ENCODE measurements at places on chromosomes 12 and 14.

DNA sequence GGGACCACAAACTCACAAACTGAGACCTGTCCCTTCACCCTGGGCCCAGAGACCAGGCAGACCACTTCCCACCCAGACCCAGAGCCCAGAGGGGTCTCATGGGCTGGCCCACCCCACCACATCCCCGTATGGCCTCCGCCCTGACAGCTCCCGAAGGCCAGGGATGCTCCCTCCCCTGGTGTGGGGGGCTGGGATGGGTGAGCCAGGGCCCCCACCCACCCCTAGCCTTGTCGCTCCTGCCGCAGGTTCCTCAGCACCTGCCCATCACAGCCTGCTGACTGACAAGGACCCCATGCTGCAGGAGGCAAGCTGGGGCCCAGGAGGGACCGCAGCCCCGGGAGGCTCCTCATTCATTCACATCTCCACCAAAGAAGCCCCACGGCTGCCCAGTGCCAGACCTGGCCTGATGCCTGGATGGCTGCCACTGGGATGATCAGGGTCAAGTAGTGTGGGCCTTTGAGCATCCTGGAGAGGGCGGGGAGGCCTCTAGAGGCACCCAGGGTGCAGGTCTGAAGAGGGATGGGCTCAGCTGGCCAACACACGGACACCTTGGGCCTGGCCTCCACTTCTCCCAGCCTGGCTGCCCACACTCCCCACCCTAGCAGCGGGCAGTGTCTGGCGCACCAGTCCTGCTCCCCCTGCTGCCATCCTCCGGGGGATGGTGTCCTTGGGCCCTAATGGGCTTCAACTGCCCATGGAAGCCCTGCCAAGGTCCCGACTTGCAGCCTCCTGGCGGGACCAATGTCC lies 24.7 kb upstream of the GPR132 start:
- no peak for DNase-seq

DNA sequence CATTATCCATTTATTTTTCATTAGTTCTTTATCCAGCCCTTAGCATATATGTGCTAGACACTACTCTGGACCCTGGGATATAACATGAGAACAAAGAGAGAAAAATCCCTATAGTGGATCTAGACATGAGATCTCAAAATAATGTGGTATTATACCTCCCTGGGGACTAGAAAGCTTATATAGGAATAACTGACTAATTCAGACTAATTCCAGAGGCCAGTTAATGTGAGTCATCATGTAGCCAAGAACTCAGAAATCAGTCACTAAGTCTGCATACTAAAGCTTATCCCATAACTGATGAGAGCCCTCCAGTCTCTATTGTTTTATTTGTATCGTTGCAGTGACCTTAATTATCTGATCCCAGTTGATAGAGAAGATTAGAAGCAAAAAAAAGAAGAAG lies 267.1 kb upstream of the RGS6 start:
- peak; percentile 63 for DNase-seq

DNA sequence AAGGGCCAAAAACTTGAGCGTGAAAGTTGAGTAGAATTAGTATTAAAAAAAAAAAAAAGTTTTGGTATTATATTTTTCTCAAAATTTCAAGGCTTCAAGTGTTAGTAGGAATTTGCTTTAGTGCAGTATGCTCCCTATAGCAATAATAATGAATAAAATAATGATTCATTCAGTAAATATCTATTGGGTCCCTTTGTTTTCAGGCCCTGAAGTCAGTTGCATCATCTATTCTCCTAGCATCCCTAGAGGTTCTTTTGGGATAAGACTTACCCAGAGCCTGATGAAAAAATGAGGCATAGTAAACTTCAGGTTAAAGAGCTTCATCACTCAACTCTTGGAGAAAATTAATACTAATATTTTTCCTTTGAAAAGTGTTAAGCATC lies 1.1 kb downstream of the KMT5A start:
- peak; percentile 57 for DNase-seq

DNA sequence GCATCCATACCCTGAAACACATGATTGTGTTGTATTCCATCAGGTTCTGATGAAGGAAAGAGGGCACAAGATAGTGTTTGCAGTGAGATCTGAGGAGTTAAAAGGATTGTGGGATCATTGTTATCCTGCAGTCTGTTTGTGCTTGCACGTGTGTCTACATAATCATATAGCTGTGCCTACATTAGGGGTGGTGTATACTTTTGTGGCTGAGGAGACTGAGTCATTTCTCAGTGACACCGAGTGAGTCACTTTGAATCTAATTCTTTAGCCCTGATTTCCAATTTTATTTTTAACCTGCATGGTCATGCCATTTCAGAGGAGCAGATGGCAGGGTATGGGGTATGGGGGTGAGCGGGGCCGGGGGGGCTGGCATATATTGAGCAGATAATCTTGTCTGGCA lies 133.2 kb downstream of the ANO4 start:
- DNase-seq, result peak; percentile 68

GRCh38 chr14:61343991-61344405 lies 22.6 kb downstream of the PRKCH start:
- no peak for DNase-seq

DNA sequence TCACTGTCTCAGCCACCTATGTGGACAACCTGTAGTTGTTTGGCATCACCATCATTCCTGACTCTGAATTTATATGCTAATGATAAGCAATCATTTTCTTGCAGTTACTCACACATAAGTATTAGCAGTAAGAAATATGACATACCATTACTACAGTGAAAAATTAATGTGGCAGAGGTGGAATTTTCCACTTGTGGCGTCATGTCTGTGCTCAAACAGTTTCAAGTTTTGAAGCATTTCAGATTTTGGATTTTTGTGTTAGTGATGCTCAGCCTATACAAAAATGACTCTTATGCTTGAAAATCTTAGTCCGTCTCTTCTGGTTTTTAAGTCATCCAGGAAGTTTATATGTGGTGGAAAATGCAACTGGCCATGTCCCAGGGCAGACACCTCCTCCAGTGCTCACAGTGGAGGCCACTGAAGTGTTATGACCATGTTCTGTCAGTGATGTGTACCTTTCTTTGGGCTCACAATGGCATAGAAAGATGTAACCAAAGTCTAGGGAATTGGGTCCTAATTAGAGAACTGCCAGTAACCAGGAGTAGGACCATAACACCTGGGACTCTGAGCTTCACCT lies 220.6 kb downstream of the SYT1 start:
- DNase-seq, result no peak

- no peak for DNase-seq
Measured at GRCh38 chr12:1698720-1699119, 7.8 kb downstream of the ADIPOR2 start.

DNA sequence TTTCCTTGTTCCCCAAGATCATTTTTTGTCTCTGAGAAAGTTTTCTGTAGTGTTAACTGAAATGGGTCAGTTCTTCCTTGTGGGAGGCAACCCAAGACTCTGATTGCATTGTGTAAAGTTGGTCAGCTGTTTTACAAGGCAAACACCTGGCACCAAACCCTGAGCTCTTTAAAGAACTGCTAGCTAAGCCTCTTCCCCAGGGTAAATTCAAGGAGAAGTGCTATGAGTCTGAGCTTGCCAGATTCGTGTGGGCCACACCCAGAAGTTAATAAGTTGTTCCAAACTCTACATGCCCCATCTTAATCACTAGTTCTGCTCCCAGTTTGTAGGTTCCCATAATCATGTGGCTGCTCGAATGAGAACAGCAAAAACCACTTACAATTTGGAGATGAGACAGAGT lies 214.5 kb downstream of the BTG1 start:
- DNase-seq, result peak; percentile 34

DNA sequence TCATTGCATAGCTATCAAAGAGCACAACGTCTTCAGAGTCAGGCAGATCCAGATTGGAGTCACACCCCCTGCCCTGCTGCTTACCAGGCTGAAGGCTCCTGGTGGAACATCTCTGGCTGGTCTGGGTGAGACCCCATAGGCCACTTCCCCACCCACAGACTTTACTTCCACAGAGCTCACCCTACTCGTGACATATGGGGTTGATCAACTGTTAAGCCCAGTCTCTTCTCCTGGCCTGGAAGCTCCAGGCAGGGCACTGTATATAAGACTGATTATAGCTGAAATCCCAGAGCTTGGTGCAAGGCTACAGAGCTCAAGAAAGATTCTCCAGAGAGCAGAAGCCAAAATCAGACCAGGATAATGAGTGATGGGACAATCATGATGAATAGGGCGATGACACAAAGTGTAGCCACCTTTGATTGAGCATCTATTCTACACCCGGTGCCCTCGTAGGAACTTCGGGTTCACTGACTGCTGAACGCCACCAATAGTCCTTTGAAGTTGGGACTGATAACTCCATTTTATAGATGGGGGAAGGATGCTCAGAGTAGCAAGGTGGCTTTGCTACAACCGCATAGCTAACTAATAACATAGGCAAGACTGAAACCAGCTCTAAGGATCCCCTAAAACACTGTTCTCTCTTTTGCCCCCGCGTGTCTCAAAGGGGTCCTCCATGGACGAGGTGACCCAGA lies 287.8 kb downstream of the BCL11B start:
- no peak for DNase-seq

DNA sequence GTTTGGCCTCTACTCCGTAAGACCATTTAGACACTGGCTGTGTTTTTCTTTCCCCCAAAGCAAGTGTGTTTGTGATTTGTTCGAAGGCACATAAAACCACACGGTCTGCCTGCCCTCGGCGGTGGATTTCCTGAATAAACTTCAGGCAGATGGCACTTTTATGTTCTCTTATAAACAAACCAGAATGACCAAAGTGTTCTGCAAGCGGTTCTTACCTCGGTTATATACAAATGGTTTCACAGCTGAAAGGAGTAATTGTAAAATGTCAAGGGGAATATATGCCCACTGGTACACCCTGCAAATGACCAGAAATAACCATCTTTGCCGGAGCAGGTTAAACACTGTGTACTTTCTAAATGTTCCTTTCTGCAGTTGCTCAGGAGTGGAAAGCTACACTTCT lies 1475.8 kb upstream of the TMEM132C start:
- no peak for DNase-seq

GRCh38 chr14:61491876-61492434 lies 170.6 kb downstream of the PRKCH start:
- DNase-seq, result peak; percentile 59

DNA sequence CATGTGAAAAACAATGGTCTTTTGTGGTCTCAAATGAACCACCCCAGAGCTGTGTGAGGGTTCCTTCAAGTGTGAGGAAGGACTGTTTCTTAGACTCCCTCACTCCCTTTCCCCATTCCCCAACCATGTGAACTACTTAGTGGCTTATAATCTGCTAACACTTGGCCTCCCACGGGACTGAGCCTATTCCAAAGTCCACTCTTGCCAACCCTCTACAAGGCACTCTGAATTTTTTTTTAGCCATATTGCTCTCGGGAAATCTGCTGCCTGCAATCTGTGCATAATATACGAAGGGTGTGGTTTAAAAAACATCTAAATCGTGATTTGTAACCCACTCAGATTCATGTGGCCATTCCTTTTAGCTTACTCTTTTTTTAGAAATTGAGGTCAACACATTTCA lies 2.6 kb downstream of the SVOP start:
- no peak for DNase-seq

- no peak for DNase-seq
Measured at GRCh38 chr12:53233671-53234121, 1.7 kb upstream of the RARG start.

- no peak for DNase-seq
Measured at GRCh38 chr12:24081092-24081529, 131.6 kb upstream of the SOX5 start.

DNA sequence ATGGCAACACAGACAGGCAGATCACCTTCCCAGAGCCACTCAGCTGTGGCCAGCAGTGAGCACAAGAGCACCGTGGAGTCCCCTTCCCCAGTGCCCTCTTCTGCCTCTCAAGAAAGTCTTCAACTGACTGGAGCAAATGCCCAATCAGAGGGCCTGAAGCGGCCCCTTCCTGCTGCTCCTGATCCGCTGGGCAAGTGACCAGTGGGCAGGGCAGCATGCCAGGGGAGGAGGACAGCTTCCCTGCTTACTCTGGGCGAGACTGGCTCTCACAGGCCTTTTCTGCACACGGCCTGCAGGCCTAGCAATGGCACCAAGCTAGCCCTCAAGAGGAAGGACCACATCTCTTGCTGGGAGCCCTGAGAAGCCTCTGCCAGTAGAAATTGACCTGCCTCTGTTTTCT lies 890 bp downstream of the KRT71 start:
- DNase-seq, result no peak

All from kidney tubule cell (primary cell).